ENCODE measurements at places on chromosomes 7 and 10.
A peak's percentile ranks its signal among the peaks of the same experiment; 100 is the strongest.

GRCh38 chr7:70720191-70720873 is 411.6 kb upstream of the GALNT17 start:
- no peak for DNase-seq

GRCh38 chr10:61024856-61025201 is 80.8 kb upstream of the RHOBTB1 start:
- DNase-seq = no peak

- no peak for DNase-seq
These were observed 320.5 kb downstream of the PHF14 start for GRCh38 chr7:11294218-11294617.

DNA sequence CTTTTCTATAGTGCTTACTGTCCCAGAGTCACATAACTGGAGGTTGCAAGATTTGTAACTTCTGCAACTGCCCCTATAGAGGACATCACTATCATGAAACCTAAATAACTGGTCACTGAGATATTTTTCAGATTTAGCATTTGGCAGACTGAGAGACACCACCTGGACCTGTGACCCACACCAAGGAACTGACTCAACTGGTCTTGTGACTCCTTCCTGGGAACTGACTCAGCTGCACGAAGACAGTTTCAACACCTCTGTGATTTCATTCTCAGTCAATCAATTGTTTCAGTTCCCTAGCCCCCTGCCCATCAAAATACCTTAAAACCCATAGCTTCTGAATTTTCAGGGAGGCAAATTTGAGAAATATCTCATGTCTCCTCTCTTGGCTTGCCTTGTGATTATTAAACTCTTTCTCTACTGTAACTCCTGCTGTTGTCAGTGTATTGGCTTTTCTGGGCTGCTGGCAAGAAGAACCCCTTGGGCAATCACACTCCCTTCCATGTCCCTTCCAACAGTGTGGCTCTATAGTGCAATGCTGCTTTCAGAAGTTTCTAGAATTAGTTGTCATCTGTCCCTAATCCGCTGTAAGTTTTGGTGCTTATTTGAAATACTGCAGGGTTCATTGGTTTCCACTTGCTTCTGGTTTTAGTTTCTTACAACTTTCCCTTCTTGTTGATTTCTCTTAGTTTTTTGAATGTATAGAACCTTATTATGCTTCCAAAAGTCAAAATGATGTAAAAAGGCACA is 127.8 kb upstream of the ADCY1 start:
- DNase-seq = no peak

GRCh38 chr7:115146148-115146547 is 224.3 kb downstream of the MDFIC start:
- no peak for DNase-seq

DNA sequence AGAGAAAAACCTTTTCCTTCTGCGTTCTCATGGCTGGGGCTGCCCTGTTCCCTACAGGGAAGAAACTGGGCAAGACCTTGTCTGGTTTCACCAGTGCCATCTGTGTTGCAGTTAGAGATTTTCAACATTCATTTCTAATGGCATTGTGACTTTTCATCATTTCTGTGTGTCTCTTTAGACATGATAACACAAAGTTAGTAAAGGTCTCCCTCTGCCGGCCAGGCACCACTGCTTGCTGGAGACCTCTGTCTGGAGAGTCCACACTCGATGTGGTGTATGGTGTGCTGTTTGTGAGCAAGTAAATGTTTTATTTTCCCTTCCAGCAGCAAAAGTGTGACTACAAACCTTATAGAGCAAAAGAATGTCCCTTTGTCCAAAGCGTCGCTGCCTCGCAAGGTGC is 213.5 kb downstream of the PAXIP1 start:
- no peak for DNase-seq

DNA sequence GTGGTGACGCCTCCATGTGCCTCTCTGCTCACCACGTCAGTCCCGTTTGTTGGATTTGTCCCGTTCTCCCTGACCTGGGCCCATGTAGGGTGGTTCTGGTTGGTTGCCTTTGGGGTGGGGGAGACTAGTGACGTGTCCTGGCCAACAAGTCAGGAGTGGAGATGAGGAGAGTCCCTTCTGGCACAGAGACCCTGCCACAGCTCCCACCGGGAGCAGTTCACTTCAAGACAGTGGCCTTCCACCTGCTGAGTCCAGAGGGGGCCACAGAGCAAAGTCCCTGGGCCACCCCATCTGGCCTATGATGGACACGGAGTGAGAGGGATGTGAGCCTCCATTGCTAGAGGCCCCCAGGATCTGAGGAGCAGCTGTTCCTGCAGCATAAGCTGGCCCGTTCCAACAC is 405.6 kb downstream of the TCERG1L start:
- no peak for DNase-seq

DNA sequence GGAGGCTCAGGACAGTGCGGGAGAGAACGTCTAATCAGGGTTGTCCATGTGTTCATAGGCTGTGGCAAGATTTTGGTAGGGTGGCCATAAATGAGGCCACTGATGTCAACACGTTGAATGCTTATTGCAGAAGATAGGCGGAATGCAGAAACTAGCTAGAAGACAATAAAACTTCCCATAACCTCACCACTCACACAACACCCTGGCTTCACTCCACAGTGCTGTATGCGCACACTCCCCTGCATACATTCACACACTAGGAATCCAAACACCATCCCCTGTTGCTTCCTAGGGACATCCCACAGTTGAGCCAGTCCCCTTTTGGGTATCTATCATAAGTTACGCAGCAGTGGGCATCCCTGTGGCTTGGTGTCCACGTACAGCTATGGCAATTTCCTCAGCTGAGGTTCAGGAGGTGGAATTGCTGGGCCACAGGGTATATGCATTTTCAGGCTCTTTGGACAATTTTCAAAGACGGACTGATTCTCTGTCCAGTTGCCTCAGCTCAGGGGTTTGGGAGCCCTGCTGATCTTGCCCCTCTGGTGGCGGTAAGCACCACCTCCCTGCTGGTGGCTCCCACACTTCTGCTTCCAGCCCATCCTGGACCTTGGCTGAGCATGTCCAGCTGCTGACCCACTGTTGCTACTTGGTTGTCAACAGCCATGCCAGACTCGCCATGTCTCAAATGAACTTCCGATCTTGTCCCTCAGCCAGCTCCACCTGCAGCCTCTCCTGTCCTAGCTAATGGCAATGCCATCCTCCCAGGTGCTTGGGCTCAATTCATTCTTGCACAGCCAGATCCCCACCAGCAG is 36.4 kb downstream of the CDH23 start:
- DNase-seq = no peak

GRCh38 chr10:77505431-77506334 is 131.9 kb downstream of the KCNMA1 start:
- no peak for DNase-seq

DNA sequence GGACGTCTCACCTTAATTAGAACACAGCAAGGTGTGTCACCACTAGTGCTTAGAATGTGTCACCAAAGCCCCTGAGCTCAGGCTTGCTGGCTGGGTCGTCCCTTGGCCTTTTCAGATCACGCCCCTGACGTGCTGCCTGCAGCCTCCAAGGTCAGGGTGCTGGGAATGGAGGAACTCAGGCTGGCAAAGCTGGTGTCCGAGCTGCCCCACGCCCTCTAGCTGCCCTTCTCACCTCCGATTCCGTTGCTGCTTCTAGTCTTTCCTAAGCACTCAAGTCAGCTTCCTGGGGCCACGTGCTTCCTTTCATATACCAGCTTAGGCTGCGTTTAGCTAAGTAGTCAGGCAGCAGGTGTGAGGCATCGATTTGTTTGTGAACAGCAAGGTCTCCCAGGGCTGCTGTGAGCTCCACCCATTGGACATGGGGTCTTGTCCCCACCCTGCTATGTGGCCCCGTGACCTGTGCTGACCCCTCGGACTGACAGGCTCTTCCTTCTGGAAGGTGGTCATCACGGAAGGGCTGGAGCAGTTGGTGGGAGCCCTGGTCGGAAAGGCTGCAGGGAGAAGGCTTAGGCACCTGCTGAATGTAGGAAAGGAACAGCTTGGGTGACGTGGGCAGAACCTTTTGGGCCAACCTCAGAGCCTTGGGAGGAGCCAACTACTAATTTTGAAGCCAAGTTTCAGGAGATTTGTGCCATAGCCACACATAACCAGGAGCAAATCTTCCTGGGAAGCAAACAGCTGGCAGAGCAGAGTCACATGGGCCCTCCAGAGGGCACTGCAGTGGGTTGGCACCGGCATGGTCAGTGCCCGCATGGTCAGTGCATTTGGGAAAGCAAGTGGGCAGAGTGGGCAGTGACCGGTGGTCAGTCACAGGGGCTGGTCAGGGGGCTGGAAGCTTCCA is 28.8 kb downstream of the VIPR2 start:
- no peak for DNase-seq

DNA sequence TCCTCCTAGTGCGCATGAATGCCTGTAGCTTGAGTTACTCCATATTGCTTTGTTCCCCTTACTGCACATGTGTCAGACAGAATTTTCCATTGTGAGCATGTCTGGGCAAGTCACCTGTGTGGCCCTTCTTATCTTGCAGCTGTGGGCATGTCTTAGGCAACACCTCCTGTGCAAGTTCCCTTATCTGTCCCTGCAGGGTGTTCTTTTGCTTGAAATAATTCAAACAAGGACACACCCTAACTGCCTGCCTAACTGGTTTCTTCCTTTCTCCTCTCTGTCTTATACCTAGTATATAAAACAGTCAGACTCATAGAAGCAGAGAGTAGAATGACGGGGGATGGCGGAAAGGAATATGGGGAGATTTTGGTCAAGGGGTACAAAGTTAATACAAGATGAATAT is 421.1 kb upstream of the SORCS1 start:
- no peak for DNase-seq

- no peak for DNase-seq
These were observed 3.0 kb upstream of the NRP1 start for GRCh38 chr10:33337326-33337957.

DNA sequence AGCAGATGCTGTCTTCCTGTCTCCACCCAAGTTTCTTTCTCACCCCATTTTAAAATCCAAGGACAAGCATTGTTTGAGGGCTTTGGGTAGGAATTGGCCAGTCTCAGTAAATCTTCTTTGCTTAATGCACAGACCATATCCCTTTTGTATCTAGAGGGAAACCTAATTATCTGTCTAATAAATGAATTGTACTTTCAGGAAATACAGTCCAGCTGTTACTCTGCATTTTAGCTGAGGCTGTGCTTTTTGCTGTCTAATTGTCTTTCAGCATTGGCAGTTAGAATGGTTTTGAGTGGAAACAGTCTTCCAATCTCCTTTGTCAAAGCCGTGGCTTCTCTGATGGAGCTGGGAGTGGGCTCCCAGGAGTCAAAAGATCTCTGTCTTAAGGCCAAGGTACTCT is 388.2 kb downstream of the SORCS3 start:
- DNase-seq = no peak

DNA sequence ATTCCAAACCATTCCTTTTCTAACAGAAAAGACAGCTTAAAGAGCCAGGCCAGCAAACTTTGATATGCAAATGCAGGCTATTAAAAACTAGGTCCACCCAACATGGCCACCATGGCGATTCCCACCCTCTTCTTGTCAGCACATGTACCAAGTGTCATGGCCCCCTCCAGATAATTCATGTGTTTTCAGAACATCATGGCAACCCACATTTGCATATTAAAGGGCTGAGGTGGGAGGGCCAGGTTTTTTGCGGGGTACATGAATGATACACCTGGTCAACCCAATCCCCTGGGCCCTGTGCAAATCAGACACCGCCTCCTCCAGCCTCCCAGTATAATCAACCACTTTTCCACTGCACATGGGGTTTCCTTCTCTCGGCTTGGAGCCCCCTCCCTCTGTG is 965 bp upstream of the ERVW-1 start:
- DNase-seq = no peak

- DNase-seq = no peak
These were observed 5.9 kb upstream of the PRSS58 start for GRCh38 chr7:142263598-142264380.

GRCh38 chr10:44968500-44969400 is 9.1 kb downstream of the RASSF4 start:
- peak; percentile 27 for DNase-seq

GRCh38 chr10:16742165-16742960 is 74.9 kb downstream of the RSU1 start:
- DNase-seq = no peak

GRCh38 chr7:140398821-140399220 is 491 bp upstream of the SLC37A3 start:
- DNase-seq = no peak

DNA sequence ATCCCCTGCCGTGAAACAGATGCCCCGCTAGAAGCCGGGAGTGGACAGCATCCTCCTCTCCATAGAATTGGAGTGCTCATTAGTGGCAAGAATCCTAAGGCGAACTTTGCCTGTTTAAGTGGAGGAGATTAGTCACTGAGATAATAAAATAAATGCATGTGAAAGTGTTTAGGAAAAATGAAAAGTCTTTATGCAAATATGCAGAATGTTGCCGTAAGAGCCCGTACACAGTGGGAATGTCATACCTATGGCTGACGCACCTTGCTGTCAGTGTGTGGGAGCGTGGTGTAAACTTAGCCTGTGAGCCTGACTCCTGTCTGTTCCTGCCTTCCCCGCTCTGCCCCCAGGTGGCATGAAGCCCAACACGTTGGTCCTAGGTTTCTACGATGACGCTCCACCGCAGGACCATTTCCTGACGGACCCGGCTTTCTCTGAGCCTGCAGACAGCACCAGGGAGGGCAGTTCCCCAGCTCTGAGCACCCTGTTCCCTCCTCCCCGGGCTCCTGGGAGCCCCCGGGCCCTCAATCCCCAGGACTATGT is 1.7 kb upstream of the TRIP6 start:
- peak; percentile 10 for DNase-seq

DNA sequence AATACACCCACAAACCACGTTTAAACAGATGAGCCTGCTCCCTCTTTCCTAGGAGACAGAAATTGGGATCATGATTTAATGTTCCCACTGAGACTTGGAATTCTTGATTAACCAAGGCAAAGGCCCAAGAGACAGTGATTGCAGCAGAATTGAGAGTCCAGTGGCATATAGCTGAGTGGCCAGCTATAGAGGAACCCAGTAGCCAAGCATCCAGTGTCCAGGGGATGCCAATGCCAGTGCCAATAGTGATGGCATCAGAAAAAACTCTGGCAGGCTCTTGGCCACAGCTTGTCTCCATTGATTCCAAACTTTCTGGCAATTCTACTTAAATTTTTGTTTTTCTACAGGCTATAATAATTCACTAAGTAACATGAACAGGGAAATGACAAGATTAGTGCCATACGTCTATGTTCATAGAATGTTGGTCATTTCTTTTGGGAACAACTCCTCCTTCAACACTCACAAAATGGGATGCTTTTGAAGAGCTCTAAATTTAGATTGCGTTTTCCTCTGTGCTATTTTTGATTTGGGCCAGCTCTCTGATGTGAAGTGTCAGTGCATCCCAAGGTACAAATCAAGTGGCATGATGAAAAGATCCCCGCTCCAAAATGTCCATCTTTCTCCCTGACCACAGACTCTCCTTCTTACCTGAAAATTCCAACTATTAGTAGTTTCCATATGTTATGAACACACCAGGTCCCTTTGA is 83.1 kb upstream of the A1CF start:
- no peak for DNase-seq

- DNase-seq = no peak
These were observed 51.3 kb upstream of the TCF7L2 start for GRCh38 chr10:112898540-112899390.
